WTC11 (cell line): ENCODE measurements at places on chromosomes 3 and 15. TPM values are rescaled to one million over a fixed set of nuclear protein-coding genes. Genes with fewer than 3 reads are reported as not detected.

CATSPER2 gene
- 2.5 to 3.2 TPM (median 2.5 TPM) in 3 replicates for total RNA-seq

MAGI1 gene
- 53.0 to 58.2 TPM (median 54.1 TPM) in 3 replicates for total RNA-seq

ACSBG1 gene
- total RNA-seq = 4.1 to 5.8 TPM (median 5.0 TPM) in 3 replicates

GUCA1C gene
- not detected in 3 replicates for total RNA-seq

GOLGA8N gene
- total RNA-seq = 1.1 to 1.8 TPM (median 1.6 TPM) in 3 replicates
